ENCODE measurements at places on chromosomes 5 and 9.
A peak's percentile ranks its signal among the peaks of the same experiment; 100 is the strongest.

GRCh38 chr5:54545796-54546195, 28.2 kb downstream of the SNX18 start:
- no peak for DNase-seq

GRCh38 chr5:159800131-159800840, 116.0 kb upstream of the ADRA1B start:
- no peak for DNase-seq

DNA sequence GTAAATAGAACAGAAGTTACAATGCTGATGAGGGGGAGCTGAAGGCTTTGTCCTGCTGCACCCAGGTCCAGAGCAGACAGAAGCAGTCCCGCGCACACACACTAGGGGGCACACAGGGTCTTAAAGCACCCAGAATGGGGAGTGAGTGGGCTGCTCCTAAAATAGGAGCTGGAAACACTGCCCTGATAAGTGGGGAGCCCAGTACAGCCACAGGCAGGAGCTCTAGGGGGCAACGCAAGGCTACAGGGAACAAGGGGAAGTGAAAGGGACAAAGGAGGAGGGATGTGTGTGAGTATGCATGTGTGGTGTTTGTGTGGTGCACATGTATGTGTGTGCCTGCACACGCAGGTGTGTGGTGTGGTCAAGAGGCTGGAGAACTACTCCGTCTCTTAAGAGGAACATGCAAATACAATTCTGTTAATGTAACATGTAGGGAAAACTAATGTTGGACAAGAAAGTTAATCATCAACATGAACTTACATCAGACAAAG, 191.5 kb downstream of the ROR2 start:
- no peak for DNase-seq

GRCh38 chr5:136006761-136007251, 22.0 kb upstream of the TGFBI start:
- DNase-seq: no peak

GRCh38 chr5:56155992-56156584, 77.0 kb downstream of the ANKRD55 start:
- DNase-seq: no peak

GRCh38 chr9:128265348-128265847, 10.4 kb downstream of the GOLGA2 start:
- DNase-seq: no peak

DNA sequence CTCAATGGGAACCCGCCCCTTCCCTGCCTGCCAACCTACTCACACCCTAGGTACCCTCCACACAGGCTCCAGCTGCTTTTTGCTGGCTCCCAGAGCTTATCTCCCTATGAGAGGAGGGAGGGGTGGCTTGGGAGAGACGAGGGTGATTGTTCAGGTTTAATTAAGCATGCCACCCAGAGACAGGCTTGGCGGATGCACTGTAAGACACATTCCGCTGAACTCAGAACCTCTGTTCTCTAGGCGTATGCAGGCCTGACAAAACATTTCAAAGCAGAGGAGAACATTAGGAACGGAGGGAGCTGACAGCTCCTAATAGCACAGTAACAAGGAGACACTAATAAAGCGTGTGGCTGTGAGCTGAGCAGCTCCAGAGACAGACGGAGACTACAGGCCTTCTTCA, 80.1 kb downstream of the TRIM32 start:
- peak; percentile 62 for DNase-seq

Data from NCI-H1105 treated with DMSO at 0.1 percent for 48 hours (cell line).